ENCODE measurements at places on chromosomes 2 and 18.

GRCh38 chr2:179580378-179581146, 280.9 kb downstream of the ZNF385B start:
- no peak for DNase-seq

GRCh38 chr18:12944709-12945108, 3.1 kb upstream of the SEH1L start:
- no peak for DNase-seq

- DNase-seq, result no peak
These were observed 778 bp downstream of the BBS5 start for GRCh38 chr2:169480079-169480465.

- no peak for DNase-seq
These were observed 3.4 kb downstream of the NAGK start for GRCh38 chr2:71071681-71072398.

DNA sequence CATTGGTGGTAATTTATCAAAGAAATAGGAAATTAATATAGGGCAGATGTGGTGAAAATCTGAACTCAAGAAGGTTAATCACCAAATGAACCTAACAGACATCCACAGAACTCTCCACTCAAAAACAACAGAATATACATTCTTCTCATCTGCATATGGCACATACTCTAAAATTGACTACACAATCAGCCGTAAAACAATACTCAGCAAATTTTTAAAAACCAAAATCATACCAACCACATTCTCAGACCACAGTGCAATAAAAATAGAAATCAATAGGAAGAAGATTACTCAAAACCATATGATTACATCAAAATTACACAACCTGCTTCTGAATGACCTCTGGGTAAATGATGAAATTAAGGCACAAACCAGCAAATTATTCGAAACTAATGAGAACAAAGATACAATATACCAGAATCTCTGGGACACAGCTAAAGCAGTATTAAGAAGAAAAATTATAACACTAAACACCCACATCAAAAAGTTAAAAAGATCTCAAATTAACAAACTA, 31.0 kb downstream of the RBM43 start:
- no peak for DNase-seq

GRCh38 chr2:156434461-156435291, 1.5 kb upstream of the GPD2 start:
- peak; percentile 55 for DNase-seq

DNA sequence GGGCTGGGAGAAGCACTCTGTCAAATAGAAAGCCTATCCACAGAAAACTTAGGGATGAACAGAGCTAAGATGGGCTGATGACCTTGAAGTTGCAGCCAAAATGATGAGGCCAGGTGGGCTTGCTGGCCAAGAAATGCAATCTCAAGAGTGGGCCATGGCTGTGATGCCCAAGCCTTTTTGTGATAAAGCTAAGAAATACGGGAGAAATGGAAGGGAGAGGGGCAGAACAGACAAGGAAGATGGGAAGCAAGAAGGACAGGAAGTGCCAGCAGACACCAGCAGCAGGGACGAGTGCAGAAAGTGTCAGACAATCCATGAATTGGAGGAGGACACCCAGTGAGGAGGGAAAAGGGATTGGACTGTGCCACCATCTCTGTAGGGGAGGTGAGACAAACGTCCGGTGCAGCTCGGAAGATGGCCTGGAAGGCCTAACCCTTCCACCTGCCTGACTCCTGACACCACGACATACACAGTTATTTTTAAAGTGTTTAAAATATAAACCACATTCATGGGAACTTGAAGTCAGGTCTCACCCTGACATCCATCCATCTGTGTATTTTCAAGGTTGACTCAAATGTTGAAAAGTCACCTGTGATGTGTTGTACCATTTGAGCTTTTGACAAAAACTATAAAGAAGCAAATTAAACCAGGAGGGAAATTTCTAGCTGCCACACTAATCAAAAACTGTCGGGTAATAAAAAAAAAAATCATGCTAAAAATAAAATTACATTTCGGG, 105.5 kb downstream of the BCL2 start:
- no peak for DNase-seq

DNA sequence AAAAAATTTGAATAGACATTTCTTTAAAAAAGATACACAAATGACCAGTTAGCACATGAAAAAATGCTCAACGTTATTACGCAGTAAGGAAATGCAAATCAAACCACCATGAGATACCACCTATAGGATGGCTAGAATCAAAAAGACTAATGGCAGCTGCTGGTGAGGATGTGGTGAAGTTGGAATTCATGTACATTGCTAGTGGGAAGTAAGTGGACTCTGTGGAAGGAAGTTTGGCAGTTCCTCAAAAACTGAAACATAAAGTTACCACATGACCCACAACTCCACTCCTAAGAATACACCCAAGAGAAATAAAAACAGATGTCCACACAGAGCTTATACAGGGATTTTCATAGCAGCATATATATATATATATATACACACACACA, 51.2 kb downstream of the MBP start:
- peak; percentile 29 for DNase-seq

GRCh38 chr2:33210626-33211025, 263.9 kb downstream of the LTBP1 start:
- DNase-seq, result peak; percentile 93

DNA sequence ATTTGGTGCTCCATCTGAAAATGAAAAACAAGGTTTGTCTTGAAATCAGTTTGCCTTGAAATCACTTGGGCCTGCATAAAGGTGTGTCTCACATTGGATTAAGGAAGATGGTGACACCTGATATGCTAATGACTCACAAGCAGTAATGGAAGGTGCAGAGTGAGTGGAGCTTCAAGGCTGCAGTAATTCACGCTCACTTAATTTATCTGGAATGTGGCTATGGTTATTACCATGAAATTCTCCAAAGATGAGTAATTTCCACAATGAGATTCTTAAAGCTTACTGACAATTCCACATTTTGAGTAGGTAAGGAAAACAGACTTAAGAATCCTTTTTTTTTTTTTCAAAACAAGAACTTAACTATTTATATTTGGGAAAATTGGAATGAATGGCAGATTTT, 156.8 kb downstream of the PAX3 start:
- DNase-seq, result peak; percentile 6

DNA sequence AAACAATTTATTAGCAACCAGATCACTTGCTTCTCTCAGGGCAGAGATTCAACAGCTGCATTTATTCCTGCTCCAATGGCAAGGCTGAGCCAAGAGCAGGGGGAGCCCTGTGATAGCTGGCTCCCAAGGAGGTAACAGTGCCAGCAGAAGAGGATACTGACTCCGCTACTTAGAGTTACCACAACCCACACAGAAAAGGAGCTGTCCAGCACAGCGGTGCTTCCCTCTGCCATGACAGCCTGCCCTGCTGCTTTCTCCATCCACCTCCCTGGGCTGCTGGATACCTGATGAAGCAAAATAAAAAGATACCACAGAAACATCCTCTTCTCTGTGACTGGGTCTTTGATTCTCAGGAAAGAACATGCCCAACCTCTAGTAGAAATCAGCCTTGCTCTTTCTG, 467.2 kb downstream of the LRRTM4 start:
- no peak for DNase-seq

- DNase-seq, result peak; percentile 88
These were observed at the start of gene PUM2 for GRCh38 chr2:20350753-20351554. TSS of gene PUM2 (minus strand) at chr2:20350844. CDS start at chr2:20327360, 23,484 bp downstream.

GRCh38 chr2:29455200-29455860, 340.1 kb downstream of the CLIP4 start:
- DNase-seq, result peak; percentile 1

DNA sequence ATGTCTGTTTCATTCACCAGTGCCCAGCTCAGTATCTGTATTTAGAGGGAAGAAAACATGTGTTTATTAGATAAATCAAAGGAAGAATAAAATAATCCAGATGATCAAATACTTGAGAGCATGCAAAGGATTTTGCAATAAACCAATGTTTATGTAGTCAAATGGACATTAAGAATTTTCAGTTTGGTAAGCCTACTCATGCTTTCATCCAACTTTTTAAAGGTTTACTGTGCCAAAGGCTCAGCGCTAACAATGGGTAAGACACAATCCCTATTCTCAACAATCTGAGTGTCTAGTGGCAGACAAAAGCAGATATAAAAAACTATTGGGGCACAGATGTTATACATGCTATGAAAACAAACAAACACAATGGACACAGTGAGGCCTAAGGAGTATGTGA, 26.3 kb downstream of the GRB14 start:
- DNase-seq, result no peak

GRCh38 chr2:117537032-117537431, 277.5 kb upstream of the DDX18 start:
- no peak for DNase-seq

- DNase-seq, result peak; percentile 35
These were observed 281.7 kb downstream of the CCDC85A start for GRCh38 chr2:56465491-56465890.

- DNase-seq, result no peak
These were observed 2.9 kb upstream of the SERPINB4 start for GRCh38 chr18:63646936-63647335.

DNA sequence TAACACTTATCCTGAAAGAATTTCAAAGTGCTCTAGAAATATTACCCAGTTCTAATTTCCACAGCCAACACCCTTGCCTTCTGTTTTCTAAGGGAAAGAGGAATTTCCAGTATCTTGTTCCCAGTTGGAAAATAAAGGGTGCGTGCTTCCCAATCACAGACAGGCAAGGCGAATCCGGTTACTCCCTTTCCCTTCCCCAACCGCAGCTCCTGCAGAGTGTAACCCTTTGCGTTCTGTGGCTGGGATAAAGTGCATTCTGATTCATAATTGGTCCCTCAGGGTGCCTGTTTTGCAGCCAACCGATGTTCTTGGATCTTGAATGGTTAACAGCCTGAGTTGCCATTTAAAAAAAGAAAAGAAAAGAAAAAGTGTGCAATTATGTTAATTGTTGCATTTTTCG, 40.6 kb upstream of the PGAP1 start:
- no peak for DNase-seq

GRCh38 chr2:28747714-28748113, 3.9 kb upstream of the PPP1CB start:
- DNase-seq, result no peak

DNA sequence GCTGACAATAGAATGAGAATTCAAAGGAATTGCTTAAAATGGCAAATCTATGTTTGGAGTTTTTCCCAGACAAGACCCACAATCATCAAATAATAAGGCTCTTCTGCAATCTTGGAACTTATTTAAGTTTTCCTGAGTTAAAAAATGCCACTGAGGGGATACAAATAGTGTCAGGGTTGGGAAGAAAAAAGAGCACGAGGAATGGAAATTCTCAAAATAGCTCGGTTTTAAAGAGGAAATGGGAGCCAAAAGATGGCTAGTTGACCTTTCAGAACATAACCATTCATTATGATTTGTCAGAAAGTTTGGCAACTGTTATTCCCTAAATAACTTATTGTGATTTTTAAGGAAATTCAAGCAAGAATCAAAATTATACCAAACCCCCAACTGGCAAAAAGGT, 127.7 kb downstream of the RAPGEF4 start:
- DNase-seq, result no peak

DNA sequence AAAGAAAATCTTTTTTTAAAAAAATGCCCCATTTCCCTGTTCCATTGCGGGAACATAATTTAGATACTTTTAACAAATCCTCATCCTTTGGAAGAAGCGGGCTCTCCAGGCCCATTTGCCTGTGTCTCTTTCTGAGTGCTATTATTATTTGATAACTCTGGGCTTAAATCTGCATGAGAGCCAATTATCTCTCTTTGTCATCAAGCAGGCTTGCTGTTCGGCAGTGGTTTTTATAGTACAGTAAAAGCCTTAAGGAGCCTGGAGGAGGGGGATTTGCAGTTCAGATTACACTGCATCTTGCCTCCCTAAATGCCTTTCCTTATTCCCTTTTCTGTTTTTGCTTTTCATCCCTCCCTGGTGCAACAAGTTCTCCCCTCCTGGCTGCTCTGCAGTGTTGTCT, 50.6 kb downstream of the CELF4 start:
- no peak for DNase-seq

- peak; percentile 98 for DNase-seq
These were observed 49.1 kb upstream of the DOCK10 start for GRCh38 chr2:225091336-225091735.

GRCh38 chr2:41963661-41964525, 83.9 kb upstream of the PKDCC start:
- no peak for DNase-seq

GRCh38 chr2:494853-495252, 182.4 kb downstream of the TMEM18 start:
- no peak for DNase-seq

DNA sequence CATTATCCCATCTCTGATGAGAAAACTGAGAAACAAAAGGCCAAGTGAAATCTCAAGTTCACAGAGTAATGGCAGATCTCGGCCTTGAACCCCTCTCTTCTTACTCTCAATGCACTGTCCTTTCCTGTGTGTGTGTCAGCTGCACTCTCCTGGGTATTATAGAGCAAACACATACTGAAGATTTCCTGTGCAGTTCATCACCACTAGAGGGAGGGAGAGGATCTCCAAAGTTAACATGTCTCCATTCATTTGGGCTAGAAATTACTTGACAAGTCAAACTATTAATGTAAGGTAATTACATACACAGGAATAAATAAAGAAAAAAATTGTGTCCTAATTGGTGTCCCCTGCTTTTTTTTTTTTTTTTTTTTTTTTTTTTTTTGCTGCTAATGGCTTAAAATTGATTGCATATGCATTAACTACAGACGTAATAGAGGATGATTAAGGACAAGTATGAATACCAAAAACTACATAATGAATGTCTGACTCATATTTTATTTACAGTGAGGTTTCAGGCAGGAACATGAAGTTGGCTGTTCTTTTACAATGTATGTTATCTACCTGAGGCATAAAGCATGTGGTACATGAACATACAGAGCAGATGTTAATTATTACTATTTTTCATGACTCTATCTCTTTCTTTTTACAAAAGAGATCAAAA, 269.2 kb downstream of the NYAP2 start:
- DNase-seq, result peak; percentile 72

GRCh38 chr18:60873708-60874107, 459.5 kb upstream of the CDH20 start:
- no peak for DNase-seq

GRCh38 chr2:190996947-190997346, 17.0 kb downstream of the STAT1 start:
- DNase-seq, result no peak

- DNase-seq, result no peak
These were observed 68.6 kb upstream of the RAPH1 start for GRCh38 chr2:203603456-203604389.

GRCh38 chr2:117485588-117485987, 328.9 kb upstream of the DDX18 start:
- no peak for DNase-seq

- DNase-seq, result no peak
These were observed 11.8 kb downstream of the RBFA start for GRCh38 chr18:80046011-80046410.

DNA sequence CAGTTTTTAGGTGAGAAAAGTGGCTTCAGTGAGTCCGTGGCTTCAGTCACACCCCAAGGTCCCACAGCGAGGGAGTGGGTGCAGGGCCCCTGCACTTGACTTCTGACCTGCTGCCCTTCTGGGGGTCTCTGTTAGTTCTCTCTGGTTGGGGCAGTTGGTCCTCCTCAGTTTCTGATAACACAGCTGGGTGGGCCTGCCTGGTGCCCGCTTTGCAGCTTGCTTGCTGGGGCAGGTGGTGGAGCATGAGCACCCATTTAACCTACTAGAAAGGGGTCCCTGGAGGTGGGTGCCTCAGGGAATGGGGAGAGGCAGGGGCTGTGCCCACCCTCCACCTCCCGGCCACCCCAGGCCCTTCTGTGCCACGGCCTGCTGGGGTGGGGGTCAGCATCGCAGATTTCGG, 83.2 kb downstream of the ASB1 start:
- no peak for DNase-seq

GRCh38 chr18:8719192-8719591, 13.8 kb downstream of the MTCL1 start:
- DNase-seq, result no peak

- DNase-seq, result peak; percentile 76
These were observed 4.1 kb downstream of the TGFBRAP1 start for GRCh38 chr2:105325389-105325963.

- DNase-seq, result no peak
These were observed 103.7 kb upstream of the TAF1B start for GRCh38 chr2:9739531-9739964.
